Activated CD8-positive, alpha-beta memory T cell treated with anti-CD3 and anti-CD28 coated beads for 24 hours (primary cell): ENCODE measurements at places on chromosomes 5 and 9.
A peak's percentile ranks its signal among the peaks of the same experiment; 100 is the strongest.

DNA sequence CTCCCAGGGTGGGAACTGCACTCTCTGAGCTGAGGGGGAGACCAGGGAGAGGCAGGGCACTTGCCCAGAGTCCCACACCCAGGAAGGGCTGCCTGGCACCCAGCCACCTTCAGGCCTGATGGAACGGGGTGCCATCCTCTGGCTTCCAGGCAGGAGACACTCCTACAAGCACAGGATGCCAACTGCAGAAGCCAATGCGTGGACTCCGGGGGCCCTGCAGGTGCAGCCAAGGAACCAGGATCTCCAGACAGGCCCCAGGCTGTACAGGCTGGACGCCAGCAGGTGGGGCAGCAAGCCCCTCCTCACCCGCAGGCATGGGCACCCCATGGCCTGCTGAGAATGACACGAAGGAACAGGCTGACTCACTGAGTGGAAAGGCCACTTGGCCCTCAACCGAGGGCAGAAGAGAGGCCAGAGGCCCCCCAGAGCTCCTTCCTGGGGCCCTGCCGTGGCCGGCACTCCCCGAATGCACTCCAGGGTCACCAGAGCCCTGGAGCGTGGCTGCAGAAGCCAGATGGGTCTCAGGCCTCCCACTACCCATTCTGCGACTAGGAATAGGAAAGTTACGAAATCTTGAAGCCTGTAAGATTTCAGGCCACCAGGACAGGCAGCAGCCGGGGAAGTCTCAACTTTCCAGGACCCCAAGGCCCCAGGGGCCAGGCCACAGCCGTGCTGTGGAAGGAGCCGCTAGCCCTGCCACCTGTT, 15.7 kb downstream of the NACC2 start:
- DNase-seq, result no peak

GRCh38 chr5:147565524-147565923, 55.7 kb upstream of the DPYSL3 start:
- DNase-seq, result no peak

DNA sequence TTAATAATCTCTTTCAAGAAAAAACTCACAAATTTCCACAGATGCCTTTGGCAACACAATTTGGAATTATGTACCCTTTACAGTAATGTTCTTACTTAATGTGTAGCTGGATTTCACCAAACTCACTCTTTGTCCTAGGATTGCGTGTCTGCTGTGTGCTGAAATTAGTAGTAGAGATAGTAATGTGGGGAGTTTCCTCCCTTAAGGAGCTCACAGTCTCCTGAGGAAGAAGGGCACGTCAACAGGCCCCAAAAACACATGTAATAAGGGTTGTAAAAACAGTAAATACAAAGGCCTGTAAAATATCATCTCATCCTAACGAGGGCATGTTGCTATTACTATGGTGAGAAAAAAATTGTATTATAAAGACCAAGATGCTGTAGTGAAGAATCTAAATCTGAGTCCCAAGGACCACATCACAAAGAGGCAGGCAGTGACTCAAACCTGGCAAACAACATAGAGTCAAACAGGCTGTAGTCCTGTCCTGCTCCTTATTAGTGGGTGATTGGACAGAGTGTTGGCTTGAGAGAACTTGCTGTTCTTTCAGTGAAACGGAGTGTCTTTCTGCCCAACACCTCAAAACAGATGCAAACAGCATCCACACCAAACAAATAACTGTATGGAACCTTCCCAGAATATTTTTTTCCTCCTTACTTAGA, 83.2 kb upstream of the PAPPA start:
- no peak for DNase-seq

DNA sequence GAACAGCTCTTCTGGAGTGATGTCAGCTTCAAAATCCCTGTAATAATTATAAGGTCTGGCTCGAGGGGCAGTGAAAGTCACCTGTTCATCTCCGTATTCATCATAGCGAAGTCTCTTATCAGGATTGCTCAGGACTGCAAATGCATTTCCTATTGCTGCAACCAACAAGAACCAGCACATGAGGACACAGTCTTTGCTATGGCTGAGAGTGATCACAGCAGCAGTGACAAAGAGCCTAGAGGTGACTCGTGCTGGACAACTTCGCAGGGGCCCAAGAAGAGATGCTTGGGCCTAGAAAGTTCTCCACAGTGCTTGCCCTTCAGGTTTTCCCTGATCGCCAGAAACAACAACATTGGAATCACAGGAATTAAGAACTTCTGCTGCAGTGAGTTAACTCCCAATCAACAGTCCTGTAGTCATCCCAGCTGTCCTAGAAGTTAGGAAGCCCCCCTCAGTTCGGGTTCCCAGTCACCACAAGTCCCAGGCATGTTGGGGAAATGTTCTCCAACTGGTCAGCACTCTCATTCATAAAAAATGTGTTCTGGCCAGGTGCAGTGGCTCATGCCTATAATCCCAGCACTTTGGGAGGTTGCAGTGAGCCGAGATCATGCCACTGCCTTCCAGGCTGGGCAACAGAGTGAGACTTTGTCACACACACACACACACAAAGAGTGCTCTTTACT, 13.0 kb downstream of the DNAJC18 start:
- DNase-seq, result no peak

- peak; percentile 33 for DNase-seq
Observed at GRCh38 chr9:91809581-91810285, 140.3 kb downstream of the ROR2 start.

DNA sequence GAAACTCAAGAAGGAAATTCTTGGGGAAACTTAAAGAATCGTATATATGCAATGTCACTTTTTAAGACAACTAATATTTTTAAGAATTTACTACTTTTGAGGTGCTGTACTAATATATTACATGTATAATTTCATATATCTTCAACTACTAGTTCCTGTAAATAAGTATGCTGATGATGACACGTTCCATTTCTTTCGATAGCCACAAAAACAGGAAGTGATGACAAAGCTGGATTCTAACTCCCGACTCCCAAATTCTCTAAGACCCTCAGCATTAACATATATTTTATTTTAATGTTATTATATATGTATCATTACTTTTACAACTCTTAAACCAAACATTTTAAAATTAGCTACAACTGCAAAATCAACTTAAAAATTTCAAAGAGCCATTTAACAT, 74.8 kb downstream of the STK32A start:
- DNase-seq, result no peak
